ENCODE measurements at places on chromosomes 3 and 15.

DNA sequence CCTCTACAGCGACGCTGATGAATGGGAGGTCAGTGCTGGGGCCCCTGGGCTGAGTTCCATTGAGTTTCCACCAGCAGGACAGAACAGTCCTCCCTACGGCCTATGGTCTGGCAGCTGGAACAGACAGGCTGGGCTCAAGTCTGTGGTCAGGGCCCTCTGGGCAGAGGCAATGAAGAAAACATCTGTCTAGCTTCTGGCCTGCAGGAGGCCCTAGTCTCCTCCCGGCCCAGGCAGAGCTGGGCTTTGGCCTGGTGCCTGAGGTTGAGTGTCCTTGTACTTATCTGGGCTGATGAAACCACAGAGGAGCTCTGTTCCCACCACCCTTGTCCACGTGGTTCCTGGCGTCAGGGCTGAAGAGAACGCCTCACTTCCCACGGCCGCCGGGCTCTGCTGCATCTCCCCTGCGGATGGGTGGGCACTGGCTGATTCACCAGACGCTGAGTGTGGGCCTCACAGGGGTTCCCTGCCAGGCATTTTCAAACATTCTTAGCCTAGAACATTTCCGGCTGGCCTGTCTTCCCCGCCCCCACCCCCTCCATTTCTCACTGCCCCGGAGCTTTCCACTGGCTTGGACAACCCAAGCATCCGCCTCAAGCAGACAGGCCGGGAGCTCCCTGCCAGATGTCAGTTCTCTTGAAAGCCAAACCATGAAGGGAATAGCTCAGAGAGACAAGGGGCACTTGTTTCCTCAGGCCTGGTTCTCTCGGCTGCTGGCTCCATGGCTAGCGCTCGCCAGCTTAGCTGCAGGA, 20.3 kb downstream of the PPCDC start:
- DNase-seq, result no peak

DNA sequence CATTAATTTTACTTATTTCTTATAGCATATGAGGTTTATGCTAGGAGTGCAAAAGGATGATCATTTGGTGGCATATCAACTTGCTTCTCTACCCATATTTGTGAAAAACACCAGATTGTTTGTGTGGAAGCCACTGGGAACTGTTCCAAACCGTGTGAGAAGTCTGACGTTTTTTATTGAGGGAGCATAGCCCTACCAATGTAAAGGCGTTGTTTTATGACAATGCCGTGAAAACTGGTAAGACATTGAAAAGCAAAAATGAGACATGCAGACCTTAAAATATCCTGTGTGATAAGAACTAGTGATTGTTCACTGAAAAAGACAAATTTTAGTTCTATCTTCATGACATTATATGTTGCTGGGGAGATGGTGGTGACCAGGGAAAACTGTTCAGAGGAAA, 87.8 kb downstream of the CHL1 start:
- no peak for DNase-seq

DNA sequence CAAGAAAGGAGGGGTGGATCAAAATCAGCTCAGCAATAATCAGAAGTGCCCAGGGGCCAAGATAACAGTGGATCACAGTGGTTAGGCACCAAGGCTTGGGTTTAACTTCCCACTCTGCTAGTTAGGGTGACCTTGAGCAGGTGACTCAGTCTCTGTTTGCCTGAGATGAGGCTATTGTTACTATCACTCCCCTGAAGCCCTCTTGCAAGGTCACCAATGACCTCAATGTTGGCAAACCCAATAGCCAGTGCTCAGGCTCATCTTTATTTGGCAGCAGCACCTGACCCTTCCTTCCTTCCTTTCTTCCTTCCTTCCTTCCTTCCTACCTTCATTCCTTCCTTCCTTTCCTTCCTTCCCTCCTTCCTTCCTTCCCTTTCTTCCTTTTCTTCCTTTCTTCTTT, 102.4 kb upstream of the HACD2 start:
- no peak for DNase-seq

DNA sequence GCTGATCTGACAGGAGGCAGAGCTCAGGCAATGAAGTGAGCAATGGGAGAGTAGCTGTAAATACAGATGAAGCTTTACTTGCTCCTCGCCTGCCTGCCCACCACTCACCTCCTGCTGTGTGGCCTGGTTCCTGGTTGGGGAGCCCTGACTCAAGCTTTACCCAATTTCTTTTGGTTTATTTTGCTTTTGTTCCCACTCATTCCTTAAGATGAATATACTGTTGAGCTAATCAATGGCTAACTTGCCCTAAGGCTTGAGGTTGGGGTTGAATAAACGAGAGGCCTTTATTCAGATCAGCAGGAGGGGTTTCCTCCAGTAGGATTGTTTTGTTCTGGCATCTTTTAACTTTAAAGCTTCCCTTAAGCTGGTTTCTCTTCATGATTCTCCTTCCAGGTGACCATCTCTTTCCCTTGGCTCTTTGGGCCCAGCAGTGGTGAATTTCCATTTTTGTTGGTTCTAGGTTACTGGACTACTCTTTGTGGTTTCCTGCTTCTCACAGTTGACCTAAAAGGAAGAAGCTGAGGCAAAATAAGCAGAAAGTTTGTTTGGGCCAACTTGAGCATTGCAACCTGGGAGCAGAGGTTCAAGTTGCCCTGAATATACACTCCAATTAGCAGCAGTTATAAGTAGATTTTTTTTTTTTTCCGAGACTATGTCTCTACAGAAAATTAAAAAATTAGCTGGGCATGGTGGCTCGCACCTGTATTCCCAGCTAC, 44.4 kb downstream of the STARD9 start:
- no peak for DNase-seq

DNA sequence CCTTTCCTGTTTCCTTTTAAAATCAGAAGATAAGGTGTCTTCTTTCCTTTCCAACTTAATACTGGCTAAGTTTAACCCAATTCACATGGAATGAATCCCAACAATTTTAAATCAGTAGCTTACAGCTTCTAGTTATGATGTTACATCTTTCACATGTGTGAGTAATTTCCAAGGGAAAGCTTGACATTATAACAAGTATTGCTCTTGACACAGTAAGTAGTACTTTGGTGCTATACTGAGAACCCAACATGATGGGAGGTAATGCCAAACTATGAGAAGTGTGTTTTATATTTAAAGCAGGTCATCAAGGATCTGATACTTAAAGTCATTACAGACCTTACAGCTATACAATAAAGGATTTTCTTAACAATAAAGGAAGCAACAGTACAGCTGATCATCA, 29.1 kb downstream of the RABL3 start:
- DNase-seq, result no peak

GRCh38 chr3:61793056-61793455, 231.7 kb downstream of the PTPRG start:
- DNase-seq, result no peak

GRCh38 chr3:38186781-38187180, 21.4 kb downstream of the OXSR1 start:
- DNase-seq, result no peak

GRCh38 chr15:40911141-40911540, 16.9 kb downstream of the VPS18 start:
- DNase-seq, result no peak

- DNase-seq, result no peak
These were observed 114.3 kb downstream of the OXSM start for GRCh38 chr3:25904206-25904605.

GRCh38 chr3:31790193-31791089, 190.6 kb downstream of the OSBPL10 start:
- no peak for DNase-seq

DNA sequence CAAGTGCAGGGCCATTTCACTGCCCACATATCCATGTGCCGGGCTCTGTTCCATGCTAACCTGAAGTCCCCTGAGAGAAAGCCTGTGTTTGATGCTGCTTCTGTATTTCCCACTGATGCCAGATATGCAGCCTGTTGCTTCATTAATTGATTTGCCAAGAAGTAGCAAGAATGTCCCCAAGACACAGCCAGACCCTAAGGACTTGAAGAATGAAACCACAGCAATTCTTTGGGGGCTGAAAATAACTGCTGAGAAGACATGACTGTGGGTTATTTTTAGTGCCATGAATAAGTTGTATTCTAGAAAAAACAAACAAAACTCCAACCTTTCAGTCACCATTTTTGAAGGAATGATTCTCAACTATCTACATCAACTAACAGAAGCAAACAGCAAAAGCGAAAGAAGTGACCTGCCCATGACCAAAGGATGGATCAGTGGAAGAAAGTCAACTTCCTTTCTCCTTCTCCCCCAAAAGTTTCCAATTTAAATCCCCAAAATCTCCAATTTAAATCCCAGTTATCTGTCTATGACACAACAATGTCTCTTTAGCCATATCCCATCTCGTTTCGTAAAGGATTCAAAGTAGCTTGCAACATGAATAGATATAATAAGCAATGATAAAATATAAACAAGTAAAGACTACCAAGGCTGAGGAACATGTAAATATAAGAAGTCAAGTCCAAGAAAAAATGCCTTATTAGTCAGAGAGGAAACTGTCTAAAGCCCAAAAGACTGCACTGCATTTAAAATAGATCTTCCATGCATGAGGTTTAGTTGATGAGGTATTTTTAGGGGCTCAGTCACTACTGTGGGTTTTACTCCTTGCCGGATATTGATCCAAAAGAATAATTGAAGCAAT, 226.8 kb downstream of the DTWD1 start:
- DNase-seq, result no peak

DNA sequence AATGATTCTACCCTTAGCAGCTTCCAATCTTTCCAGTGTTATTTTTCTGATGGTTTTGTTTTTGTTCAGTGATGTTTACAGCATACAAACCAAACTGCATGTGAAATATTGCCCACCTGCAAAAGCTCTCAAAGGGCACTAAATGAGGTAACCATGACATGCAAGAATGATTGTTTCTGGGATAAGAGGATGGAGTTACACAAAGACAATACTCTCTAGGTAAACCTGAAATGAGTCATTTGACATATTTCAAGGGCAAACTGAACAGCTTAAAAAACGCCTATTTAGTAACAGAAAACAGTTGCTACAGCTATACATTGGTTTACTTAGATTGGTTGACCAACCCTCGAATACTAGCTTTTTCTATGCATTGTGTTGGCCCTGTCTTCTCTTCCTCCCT, 481.7 kb downstream of the ZPLD1 start:
- no peak for DNase-seq

DNA sequence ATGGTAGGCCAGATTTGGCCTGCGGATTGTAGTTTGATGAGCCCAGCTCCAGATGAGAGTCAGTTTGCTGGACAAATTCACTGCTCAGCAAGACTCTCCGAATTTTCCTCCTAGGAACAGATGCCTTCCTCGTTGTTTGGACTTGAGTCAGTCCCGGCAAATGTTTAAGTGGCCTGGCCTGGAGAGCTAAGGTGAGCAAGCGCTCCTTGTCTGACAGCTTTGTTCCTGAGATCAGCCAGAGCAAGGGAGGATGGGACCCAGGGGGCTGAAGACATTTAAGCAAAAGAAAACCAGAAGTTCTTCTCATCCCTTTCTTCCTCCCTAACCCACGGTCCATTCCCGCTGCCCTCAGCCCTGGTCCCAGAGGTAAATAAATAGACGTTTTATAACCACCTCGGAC, 40.3 kb downstream of the POLR2M start:
- DNase-seq, result no peak

DNA sequence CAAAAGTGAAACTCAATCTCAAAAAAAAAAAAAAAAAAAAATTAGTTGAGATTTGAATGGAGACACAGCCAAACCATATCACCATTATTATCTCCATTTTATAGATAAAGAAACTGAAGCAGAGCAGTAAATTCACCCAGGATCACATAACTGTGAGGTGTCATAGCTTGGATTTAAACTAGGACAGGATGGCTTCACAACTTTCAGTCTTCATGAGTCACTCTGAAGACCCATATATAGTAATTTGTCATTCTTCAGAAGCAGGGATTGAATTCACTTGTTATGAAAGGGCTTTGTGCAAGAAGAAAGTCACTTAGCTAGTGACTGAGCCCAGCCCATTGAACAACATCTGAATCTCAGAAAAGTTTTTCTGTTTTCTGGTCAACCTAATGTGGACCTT, 60.5 kb upstream of the LRIG1 start:
- DNase-seq, result no peak

DNA sequence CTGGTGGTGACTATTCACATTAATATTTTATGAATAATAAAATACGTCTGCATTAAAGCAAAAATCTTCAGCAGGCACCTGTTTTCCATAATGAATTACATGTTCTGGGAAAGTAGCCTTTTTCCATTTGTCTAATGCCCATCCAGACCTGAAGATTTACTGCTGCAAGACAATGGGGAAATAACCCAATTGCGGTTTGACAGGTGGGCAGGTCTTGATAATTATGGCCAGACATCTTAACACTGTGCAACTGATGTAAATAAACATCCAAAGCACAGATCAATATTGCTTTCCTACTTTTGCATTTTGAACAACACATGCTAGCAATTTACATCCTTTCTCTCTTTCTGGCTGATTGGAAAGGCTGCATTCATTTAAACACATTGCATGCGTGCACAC, 173.9 kb downstream of the MEIS2 start:
- no peak for DNase-seq

- no peak for DNase-seq
These were observed 728.4 kb upstream of the GOLIM4 start for GRCh38 chr3:168824107-168824506.

- DNase-seq, result no peak
These were observed 56.1 kb downstream of the TAFA4 start for GRCh38 chr3:68876112-68876713.

DNA sequence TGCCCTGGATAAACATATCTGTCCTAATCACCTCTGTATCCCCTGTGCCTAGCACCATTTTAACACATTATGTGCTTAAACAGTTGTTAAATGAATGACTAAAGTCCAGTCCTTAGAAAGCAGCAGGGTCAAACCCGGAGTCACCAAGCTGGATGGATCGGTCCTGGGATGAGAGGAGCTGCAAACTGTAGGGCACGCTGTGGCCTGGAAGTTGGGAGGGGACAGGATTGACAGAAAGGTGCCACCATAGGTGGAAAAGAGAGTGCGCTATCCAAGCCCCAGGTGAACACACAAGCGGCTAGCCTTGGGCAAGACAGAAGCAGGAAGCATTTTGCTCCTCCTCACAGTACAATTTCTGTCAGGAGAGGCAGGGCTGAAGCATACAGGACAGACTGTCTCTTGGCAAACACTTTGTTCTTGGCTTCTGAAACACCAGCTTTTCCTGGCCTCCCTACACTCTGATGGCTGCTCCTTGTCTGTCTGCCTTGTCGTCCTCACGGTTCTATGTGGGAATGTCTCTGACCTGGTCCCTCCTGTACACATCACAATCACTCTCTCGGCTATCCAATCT, 48.4 kb upstream of the KY start:
- DNase-seq, result no peak

DNA sequence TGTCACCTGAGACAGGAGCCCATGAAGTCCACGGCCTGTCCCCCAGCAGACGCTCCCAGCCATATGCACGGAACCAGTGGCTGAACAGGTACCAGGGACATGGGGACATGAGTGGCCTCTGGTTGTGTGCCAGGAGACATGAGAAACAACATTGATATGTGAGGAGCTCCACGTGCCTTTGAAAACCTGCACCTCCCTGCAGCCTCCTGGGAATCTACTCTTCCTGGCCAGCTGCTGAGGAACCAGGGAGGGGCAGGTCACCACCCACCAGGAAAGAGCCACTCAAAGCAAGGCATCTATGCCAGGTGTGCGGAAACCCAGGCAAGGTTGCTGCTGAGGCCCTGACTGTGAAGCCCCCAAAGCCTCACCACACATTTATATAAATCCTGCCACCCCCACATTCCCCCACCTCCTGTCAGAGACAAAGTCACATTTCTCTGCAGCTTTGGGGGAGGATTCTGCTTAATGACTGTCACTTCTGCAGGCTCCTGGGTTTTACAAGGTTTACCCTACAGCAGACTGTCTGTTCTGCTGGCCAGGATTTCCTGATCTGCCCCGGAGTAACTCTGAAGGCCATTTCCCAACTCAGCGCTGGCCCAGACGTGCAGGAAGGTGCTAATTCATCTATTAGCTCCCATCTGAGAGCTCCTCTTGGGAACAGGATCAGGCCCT, 110.8 kb downstream of the ADCY5 start:
- no peak for DNase-seq

- no peak for DNase-seq
These were observed 543.6 kb downstream of the EDEM1 start for GRCh38 chr3:5731100-5731499.
